SK-N-DZ (cell line): ENCODE measurements at places on chromosomes 7 and 10.

GRCh38 chr10:131760416-131761166 lies 140.2 kb upstream of the PPP2R2D start:
- no peak for DNase-seq

- DNase-seq = no peak
Observed at GRCh38 chr7:101884671-101885596, 67.5 kb downstream of the CUX1 start.

GRCh38 chr7:99588868-99589267 lies 9.2 kb upstream of the TMEM225B start:
- DNase-seq = no peak

DNA sequence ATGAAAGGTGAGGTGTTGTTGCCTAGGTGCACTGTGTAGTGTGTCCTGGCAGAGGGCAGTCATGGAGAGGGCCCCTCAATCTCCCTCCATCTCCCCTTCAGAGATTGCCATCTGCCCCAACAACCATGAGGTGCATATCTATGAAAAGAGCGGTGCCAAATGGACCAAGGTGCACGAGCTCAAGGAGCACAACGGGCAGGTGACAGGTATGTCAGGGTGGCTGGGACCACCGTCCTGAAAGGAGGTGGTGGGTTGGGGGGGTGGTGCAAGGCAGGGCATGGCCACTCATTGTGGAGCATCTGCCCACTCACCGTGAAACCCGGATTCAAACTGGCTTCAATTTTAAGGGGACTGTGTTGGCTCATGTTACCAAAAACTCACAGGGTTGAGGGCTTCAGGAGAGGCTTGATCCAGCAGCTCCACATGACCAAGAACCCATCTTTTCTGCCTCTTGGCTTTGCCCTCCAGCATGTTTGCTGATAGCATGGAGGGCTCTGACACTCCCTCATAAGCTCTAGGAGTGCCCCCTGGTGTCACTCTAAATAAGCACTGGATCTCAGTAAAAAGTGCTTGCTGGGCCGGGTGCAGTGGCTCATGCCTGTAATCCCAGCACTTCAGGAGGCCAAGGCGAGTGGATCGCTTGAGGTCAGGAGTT lies 12.2 kb downstream of the ARPC1B start:
- DNase-seq = peak; percentile 27

GRCh38 chr7:4817178-4817901 lies 41.9 kb downstream of the AP5Z1 start:
- no peak for DNase-seq

- DNase-seq = no peak
Observed at GRCh38 chr7:118252087-118252486, 27.6 kb downstream of the ANKRD7 start.

GRCh38 chr10:34464591-34464990 lies 350.5 kb downstream of the PARD3 start:
- DNase-seq = no peak

DNA sequence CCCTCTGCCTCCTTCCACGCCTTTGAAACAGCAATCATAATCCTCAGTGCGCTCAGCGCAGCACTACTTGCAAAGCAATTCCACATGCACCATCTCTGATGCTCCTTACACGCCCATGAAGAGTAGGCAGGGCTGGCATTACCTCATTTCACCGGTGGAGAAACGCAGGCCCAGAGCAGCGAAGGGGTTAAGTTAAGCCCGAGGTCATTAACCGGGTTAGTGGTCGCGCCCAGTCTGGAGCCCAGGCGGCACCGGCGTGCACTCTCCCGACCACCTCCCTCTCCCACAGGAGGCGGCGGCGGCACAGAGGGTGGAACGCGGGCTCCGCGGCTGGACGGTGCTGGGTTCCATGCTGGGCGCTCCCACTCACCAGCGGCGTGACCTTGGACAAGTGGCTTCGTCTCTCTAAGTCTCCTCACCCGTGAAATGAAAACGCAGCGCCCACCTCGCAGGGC lies 515 bp downstream of the FASTK start:
- DNase-seq = no peak

GRCh38 chr10:14438576-14438975 lies 107.9 kb upstream of the FRMD4A start:
- no peak for DNase-seq

DNA sequence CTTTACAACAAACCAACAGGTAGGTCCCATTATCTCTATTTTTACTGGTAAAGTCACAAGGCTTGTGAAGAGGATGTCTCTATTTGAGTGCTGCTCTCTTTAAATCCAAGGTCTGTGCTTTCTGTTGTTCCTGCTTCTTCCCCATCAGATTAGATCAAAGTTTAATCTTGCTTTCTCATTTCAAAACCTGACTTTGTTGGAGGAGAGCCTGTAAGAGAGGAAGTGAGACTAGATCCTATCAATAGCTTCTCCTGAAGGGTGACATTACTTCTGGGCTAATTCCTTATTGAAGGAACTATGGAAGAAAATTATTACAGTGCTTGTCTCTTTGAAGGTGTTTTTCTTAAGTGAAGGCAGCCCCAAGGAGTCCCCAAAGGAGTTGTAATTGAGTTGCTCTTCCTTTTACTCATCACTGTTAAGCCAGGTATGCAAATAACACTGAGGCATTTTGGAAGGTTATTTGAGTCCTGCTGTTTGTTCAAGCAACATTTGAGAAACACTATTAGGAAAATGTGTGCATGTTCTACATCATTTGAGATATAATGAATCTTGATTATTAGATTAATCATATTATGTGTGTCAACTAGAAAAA lies 146.2 kb upstream of the MBL2 start:
- DNase-seq = no peak

GRCh38 chr7:50865450-50865849 lies 82.8 kb upstream of the GRB10 start:
- DNase-seq = no peak

GRCh38 chr10:20712774-20713173 lies 184.3 kb downstream of the NEBL start:
- DNase-seq = no peak

DNA sequence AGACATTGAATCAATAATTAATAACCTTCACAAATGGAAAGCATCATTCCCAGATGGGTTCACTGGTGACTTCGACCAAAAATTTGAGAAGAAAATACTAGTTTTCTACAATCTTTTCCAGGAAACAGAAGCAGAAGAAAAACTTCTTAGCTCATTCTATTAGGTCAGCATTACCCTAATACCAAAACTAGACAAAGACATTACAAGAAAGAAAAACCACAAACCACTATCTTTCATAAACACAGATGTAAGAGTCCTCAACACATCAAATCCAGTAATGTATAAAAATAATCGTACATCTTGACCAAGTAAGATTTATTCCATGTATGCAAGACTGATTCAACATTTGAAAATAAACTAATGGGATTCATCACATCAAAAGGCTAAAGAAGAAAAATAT lies 64.0 kb upstream of the CDK1 start:
- DNase-seq = no peak
